Caco-2 (cell line): ENCODE measurements at places on chromosomes 7 and 10. TPM values are rescaled to one million over a fixed set of nuclear protein-coding genes. Genes with fewer than 3 reads are reported as not detected.

NCF1 gene
- 0.23 TPM in 1 of 2 replicates, not detected in the other for total RNA-seq

SEMA3A gene
- 55.1 and 55.4 TPM in 2 replicates for total RNA-seq

ABCA13 gene
- total RNA-seq = 0.07 and 0.09 TPM in 2 replicates

ZNF680 gene
- total RNA-seq = 13.1 and 15.2 TPM in 2 replicates

ZNF775 gene
- total RNA-seq = 4.0 and 4.4 TPM in 2 replicates

TAC1 gene
- total RNA-seq = not detected in 2 replicates

- no peak for DNase-seq
Measured at GRCh38 chr7:85713171-85713570, 526.3 kb upstream of the SEMA3D start.

- no peak for DNase-seq
Measured at GRCh38 chr7:116877443-116878217, 15.2 kb downstream of the CAPZA2 start.

DNA sequence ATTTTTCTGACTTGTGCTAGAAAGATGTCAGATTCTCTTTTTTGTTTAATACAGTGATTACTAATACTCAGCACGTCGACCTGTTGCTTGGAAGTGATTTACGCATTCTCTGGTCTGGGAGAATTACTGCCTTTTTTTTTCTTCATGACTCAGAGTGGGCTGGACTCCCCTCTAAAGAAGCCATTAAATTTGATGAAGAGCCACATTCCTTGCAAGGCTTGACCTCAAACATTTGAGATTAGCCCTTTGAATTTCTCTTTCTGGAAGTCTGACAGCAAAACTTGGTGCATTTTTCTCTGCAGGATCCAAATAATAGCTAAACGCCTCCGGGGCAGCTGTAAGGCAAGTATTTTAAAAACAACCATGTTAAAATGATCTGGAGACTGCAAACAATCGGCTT lies 171.6 kb downstream of the GALNT17 start:
- no peak for DNase-seq

DNA sequence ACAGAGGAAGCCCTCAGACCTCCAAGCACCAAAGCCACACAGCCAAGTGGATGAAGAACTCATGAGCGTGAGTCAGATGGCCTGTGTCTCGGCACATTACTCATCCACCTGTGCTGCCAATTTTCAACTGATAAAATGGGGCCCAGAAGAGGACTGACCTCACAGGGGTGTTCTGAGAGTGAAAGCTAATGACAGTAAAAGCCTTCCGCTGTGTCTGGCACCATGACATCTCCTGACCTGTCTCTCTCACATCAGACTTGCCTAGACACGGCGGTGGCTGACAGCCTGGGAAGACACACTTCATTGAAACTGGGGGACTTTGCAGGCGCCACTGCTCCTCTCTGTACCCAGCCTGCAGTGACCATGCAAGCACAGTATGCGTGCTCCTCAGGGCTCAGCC lies 8.3 kb upstream of the SLC18A3 start:
- no peak for DNase-seq

GRCh38 chr7:30403477-30403876 lies 75.1 kb downstream of the NOD1 start:
- DNase-seq = no peak

GRCh38 chr10:103776878-103777591 lies 78.3 kb downstream of the SH3PXD2A start:
- DNase-seq = no peak

GRCh38 chr7:108348913-108349312 lies 107.3 kb downstream of the NRCAM start:
- DNase-seq = no peak

DNA sequence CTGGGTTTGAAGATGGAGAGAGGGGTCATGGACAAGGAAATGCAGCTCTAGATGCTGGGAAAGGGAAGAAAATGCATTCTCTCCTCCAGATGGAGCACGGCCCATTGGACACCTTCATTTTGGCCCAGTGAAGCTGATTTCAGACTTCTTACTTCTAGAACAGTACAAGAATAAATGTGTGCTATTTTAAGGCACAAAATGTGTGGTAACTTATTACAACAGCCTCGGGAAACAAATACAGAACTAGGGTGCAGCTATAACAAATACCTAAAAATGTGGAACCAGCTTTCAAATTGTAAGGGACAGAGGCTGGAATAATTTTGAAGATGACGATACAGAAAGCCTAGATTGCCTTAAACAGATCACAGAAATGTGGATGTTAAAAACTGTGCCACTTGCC lies 54.1 kb downstream of the CYTH3 start:
- DNase-seq = no peak

GRCh38 chr7:1531979-1532455 lies 1.5 kb downstream of the MAFK start:
- no peak for DNase-seq

- no peak for DNase-seq
Measured at GRCh38 chr10:71795248-71795647, 21.9 kb upstream of the VSIR start.

DNA sequence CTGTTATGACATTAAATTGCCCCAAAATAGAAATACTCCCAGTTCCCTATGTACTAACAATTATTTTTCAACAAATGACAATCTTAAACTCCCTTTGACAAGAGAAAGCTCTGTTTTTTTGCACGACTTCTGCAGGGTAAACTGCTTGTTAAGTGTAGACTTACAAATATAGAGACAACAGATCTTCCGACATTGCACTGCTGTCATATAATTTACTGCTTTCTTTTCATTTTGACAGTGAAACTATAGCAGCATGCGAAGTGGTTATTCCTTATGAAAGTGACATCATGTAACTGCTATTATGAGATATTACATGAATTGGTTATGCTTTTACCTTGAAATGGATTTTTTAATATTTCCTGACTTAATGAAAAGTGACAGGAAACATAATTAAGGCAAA lies 659.9 kb downstream of the SDK1 start:
- DNase-seq = no peak

DNA sequence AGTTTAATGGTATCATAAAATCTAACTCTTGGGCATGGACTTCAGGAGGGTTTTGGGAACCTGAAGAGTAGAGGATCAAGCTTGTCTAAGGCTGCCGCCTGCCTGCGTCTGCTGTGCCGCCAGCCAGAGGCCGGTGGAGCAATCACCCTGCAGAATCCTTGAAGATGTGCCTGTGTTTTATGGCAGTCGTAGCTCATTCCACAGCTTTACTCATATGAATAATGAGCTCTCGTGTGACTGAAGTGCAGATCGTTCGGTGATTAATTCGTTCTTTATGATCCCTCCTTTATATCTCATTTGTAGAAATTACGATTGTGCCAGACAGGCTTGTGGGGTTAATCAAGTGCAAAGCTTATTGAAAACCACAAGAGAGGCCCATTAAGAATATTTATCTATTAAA lies 100.8 kb downstream of the ACTR3B start:
- no peak for DNase-seq

GRCh38 chr10:9268176-9268575 lies 1213.7 kb downstream of the GATA3 start:
- no peak for DNase-seq

DNA sequence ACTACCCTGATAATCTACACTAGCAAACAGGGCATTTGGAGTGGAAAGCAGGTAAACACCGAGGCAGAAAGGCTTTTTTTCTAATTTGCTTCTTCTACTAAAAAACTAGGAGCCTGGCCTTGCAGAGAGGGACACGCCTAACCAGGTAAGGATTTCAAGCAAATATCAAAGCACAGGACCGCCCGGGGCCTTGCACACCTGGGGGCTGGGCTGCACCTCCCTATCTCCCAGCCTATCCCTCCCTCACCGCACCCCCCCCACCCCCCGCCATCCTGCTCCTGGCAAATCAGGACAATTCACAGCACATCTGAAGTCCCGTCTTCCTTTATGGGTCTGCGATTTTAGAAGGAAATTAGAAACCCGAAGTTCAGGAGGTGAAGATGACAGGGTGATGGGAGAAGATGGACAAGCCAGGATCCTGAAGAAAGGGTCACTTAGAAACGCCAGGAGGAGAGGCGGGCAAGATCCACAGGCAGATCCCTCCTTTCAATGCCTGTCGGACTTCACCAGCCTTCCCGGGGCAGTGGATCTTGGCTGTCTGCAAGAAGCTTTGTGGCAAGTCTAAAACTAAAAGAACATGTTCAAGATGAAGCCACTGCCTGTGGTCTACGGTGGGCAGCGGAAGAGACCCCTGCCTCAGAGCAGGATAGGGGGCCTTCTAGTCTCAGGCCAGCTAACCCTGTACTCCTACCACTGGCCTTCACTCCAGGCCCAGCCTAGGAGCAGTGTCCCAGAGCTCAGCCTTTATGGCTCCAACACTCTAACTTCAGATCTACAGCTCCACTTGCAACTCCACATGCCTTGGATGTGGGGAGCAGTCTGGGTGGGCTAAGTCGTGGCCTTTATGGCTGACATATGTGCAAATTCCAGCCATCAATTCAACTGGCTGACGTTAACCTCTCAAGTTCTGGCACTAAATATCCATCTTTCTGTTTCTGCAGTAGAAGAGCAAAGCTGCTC lies 43.9 kb downstream of the TNS3 start:
- DNase-seq = no peak

GRCh38 chr10:117948493-117948892 lies 98.2 kb downstream of the RAB11FIP2 start:
- DNase-seq = no peak

GRCh38 chr7:144009361-144009760 lies 9.2 kb downstream of the OR6B1 start:
- DNase-seq = no peak

GRCh38 chr10:59382831-59383295 lies 20.5 kb upstream of the FAM13C start:
- no peak for DNase-seq

DNA sequence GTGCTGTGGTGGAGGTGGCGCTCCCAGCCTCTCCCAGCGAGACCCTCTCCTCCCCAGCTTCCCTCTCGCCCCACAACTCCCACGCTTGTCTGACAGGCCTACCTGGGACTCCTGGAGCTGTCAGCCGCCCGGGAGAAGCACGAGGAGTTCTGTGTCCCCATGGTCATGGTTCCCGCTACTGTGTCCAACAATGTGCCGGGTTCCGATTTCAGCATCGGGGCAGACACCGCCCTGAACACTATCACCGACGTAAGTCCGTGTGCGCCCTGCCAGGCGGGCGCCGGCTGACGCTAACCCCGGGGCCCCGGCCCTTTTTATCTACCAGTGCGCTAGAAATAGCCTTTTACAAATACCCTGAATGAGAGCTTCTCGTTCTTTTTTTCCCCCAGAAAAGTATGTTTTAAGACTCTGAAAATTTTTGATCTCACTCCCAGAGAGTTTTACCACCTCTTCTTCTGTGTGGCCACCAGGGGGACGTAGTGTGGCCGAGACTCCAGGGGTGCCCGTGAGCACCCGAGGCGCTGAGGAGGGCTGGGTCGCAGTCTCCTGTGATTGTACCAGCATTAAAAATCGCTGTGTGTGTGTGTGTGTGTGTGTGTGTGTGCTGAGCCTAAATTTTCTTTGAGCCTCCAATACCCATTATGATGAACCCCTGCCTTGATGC lies 52.6 kb downstream of the PFKP start:
- peak; percentile 59 for DNase-seq

DNA sequence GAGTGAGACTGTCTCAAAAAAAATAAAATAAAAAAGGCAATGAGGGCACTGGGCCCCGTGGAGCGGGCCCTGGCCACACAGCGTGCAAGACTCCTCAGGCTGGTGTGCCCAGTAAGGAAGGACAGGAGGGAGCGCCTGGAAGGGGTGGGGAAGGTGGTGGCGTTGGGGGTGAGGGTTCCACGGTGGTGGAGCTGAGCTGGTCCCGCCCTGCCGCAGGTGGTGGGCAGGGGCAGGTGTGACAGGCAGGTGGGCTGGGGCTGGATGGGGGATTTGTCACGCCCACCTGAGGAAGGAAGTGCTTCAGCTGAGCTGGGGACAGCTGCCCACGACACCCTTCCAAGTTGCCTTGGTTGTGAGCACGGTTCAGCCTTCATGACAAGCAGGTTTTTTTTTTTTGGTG lies 760 bp upstream of the PRAP1 start:
- DNase-seq = no peak

DNA sequence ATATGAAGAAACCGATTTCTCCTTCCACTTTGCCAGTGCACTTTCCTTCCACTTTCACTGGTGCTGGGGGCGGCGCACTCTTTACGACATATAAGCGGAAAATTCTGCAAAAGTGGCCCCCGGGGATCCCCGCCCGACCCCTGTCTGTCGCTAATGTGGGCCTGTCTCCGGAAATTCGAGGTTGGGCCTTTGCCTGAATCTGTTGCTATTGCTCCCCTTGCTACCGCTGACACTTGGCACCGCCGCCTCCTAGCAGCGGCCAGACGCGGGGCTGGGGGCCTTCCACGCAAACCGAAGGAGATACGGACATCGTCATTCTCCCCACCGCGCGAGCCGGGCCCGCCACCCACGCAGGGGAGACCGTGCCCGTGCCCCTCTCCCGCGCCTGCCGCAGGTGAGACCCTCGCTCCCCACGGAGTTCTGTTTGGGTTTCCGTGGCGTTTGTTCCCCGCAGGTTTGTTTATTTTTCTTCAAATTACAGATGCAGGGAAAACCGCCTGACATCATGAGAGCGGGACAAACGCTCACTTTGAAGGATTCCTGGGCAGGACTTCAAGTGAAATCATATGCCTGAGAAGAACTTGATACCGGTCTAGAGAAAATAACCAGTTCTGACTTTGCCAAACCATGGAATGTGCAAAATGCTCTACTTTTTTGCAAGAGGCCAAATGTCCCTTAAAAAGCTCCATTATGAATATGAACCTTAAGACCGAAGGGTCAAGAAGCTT lies 5.0 kb downstream of the TWIST1 start:
- DNase-seq = no peak

GRCh38 chr10:45001381-45002148 lies 842 bp downstream of the ZNF22 start:
- DNase-seq = peak; percentile 73

DNA sequence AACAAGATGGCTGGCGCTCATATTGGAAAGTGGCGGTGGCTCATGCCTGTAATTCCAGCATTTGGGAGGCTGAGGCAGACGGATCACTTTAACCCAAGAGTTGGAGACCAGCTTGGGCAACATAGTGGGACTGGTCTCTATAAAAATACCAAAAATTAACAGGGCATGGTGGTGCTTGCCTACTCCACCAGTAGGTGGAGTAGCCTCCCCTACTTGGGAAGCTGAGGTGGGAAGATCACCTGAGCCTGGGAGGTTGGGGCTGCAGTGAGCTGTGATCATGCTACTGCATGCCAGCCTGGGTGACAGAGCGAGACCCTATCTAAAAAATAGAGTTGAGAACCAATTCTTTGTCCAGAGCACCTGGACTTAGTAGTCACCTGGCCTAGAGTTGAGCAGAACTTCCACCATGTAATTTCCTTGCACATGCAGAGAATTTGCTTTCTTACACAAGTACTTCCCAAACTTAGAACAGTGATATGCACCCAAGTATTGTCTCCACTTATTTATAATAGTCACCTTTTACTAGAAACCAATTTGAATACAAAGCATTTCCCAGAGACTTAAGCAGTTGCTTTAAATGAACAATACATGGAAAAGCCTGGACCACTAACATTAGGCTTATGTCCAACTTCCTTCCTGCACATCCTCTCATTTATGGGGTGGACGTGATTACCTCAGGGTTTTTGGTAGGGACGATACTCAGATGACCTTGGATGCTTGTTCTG lies 15.9 kb downstream of the LAMB4 start:
- DNase-seq = peak; percentile 60

DNA sequence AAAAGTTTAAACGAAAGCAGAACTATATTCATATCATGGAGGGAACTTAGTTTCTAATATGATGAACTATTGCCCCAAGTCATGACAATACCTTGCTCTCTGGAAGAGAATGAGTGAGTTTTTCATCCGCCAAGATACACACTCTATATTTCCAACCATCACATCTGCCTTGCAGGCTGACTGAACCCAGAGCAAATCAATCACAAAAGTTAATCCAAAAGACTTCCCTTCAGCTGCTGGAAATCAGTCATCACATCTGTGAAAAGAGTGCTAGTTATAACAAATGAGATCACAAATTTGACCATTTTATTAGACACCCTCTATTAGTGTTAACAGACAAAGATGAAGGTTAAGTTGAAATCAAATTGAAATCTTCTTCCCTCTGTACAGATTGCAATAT lies 261.7 kb upstream of the PRKCQ start:
- DNase-seq = no peak
